ENCODE measurements at places on chromosomes 13 and 19.

GRCh38 chr13:90518417-90518816, 829.1 kb upstream of the MIR17HG start:
- DNase-seq = no peak

GRCh38 chr19:31553112-31553845, 204.0 kb upstream of the TSHZ3 start:
- DNase-seq = no peak

DNA sequence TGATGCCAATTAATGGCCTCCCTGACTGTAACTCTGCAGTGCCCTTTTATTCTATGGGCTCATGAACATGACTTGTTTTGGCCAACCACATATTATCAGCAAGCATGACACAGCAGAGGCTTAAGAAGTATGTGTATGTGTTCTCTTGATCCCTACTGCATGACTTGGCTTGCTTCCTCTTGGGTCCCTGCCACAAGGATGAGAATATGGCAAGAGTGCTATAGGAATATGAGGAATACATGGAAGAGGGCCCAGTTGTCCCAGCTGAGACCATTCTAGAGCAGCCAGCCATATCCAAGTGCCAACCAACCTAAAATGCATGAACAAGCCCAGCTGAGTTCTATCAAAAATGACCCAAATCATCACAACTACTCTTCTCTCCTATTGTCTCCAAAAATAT, 576.7 kb upstream of the PCDH9 start:
- no peak for DNase-seq

GRCh38 chr19:52070496-52070895, 21.9 kb upstream of the ZNF432 start:
- no peak for DNase-seq

DNA sequence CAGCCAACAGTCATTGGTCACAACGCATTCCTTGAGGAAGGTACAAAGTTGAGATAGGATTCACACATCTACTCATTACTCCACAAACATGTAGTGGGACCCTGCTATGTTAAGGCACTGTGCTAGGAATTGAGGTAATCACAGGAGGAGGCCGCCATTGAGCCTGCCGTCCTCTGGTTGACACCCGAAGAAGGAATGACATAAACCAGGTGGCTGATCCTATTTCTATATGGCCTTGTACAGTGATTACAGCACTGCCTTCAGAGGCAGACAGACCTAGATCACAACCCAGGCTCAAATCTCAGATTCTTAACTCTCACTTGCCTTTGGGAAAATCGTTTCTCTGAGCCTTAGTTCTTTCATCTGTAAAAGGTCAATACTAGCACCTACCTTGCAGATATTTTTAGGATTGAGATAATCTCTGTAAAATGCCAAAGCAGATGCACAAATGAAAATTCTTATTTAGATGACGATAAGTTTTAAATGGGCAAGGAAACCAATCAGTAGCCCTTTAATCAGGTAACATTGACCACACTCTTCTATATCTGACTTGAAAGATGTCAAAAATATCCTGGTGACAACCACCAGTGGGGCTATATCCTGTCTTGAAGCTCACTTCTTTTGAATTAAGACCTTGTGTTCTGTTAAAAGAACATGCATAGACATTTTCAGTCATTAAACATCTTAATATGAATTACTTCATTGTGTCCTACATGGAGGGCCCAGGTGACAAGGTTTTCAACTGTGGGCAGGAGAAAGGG, 251.6 kb downstream of the KCTD12 start:
- DNase-seq = no peak

GRCh38 chr13:80707000-80707983, 366.4 kb upstream of the SPRY2 start:
- no peak for DNase-seq

DNA sequence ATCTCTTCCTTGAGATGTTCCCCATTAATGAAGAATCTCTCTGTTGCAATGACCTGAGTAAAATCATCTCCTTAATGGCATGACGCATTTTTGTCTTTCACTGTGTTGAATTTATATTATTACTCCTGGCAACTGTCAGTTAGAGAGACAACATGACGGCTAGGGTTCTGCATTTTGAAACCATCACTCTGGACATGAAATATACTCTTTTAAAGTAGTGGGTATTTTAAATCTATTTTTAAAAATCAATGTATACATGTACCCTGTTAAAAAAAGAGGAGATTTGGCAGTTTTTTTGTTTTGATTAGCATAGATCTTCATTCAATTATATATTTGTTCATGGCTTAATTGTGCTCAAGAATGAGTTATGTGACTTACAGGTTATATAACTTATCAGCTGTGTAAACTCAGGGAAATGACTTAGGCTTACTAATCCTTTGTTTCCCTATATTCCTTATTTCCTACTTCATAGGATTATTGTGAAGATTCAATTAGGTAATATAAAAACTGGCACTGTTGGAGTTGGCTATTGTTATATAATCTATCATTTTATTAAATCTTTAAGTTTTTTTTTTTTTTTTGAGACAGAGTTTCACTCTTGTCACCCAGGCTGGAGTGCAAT, 632.0 kb upstream of the SPRY2 start:
- no peak for DNase-seq

DNA sequence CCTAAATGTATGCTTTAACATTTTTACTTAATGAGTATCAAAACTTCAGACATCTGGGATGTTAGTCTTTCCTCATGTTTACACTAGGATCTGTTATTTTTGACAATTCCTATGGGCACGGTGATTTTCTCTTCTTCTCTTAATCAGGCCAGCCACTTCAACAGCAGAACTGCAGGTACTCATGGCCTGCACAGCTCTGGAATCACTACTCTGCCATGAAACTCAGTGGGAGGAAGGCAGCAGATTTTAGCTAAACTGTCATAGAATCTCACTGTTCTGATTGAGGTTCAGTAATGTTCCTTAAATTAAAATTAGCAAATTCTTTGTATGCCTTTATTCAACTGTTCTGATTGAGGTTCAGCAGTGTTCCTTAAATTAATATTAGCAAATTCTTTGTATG, 1083.0 kb downstream of the SLITRK5 start:
- DNase-seq = no peak

- DNase-seq = no peak
Observed at GRCh38 chr19:28514166-28514565, 698.8 kb downstream of the UQCRFS1 start.
